ENCODE measurements at places on chromosomes 3 and 15.
A peak's percentile ranks its signal among the peaks of the same experiment; 100 is the strongest.

GRCh38 chr3:125367403-125368230 lies 7.5 kb downstream of the ZNF148 start:
- DNase-seq: no peak

GRCh38 chr3:14224895-14225294 lies 46.3 kb downstream of the LSM3 start:
- DNase-seq: no peak

GRCh38 chr3:190516416-190516815 lies 2.5 kb downstream of the IL1RAP start:
- DNase-seq: no peak

GRCh38 chr15:100688549-100689120 lies 86.2 kb downstream of the ASB7 start:
- DNase-seq: no peak

DNA sequence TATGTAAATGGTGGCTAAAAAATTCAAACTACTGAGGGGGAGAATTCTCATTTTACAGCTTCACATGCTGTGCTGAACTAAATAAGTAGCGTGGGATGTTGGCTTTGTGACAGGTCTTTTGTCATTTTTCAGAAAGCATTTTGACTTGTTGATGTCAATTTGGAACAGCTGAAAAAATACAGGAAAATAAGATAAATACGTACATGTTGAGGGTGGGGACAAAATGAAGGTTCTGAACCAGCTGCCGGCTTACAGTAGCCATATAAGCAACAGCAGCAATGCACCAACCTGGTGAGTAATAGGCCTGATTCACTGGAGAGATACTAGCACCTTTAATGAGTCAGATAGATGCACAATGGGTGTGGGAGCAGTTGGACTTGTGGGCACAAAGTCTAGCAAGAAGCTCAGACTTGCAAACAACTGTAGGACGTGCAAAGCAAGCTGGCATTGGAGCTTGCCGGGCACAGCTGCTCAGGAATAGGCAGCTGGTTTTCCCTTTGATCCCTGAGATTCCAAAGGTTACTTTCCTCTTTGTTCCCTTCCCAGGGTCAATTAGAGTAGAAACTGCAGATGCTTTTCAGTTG lies 12.9 kb downstream of the B3GNT5 start:
- DNase-seq: no peak

DNA sequence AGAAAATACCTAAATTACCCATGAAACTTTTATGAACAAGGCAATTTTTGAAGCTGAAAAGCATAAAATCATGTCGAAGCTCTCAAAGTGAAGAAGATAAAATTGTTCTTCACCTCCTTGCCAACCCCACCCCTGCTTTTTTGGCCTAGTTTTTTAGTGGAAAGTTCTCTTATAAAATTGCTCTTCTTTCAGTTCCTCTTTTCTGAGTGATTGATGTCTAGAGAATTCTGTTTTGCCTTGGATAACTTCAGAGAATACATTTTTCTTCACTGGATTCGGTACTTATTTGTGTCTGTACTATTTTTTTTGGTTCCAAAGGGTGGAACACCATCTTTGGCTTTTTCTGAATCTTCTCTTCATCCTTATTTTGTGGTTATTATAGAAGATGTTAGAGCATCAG lies 25.0 kb upstream of the PYDC2 start:
- DNase-seq: no peak

DNA sequence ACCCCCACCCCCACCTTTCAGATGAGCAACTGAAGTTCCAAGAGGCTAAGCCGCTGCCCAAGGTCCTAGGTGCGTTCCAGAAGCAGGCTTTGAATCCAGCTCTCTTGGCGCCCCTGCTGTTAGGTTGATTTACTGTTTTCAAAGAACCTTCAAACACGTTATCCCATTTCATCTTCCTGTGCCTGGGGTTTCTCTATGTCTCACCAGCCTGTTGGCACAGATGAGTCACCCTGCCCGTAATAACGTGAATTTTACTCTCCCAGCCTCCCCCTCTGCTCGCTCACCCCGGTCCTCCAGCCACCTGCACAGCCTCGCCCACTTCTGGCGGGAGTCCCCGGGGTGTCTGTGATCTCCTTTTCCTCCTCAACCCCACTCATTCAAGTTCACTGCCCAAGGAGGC lies 13.0 kb upstream of the TSEN2 start:
- no peak for DNase-seq

- DNase-seq: no peak
Observed at GRCh38 chr3:31955581-31955980, 25.5 kb downstream of the OSBPL10 start.

- DNase-seq: no peak
Observed at GRCh38 chr15:67736810-67737209, 88.5 kb upstream of the SKOR1 start.

DNA sequence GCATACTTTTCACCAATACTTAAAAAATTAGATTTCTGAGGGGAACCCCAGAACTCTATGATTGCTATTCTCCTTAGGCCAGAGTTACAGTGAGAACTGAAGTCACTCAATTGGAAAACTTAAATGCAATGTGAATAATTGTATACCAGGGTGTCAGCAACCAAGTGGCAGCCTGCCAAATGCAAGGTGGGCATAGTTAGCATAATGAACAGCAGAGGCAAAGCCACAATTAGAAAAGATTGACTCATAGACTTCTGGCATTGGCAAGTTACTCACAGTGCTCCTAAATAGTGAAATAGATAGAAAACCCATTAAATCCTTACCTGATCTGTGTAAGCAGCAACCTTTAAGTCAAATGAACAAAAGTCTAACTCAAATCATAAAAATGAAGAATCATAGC lies 94.9 kb downstream of the BCHE start:
- DNase-seq: no peak

DNA sequence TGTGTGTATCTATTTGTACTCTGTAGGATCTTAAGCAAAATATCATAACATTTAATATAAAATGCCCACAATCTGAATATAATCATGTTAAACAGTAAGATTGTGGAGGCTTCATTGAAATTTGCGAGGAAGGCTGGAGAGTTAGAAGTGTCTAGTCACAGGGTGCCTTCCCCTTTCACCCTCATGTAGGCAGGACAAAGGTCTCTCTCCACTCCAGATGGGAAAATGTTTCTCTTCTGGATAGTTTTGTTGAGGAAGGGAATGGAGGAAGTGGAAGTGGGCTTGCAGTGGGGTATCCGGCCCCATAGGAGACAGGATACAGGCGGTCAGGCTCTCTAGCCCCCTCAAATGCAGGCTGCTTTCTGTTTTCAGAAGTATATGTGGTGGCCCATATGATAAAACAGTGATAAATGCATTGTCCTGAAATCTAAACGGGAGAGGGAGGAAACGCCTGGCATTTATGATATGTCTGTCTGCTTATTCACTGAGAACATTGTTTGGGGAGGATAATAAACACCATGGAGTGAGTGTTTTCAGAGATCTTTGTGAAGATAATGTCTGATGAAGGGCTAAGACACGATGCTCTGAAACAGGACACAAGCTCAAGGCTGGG lies 13.3 kb upstream of the MYZAP start:
- DNase-seq: no peak

DNA sequence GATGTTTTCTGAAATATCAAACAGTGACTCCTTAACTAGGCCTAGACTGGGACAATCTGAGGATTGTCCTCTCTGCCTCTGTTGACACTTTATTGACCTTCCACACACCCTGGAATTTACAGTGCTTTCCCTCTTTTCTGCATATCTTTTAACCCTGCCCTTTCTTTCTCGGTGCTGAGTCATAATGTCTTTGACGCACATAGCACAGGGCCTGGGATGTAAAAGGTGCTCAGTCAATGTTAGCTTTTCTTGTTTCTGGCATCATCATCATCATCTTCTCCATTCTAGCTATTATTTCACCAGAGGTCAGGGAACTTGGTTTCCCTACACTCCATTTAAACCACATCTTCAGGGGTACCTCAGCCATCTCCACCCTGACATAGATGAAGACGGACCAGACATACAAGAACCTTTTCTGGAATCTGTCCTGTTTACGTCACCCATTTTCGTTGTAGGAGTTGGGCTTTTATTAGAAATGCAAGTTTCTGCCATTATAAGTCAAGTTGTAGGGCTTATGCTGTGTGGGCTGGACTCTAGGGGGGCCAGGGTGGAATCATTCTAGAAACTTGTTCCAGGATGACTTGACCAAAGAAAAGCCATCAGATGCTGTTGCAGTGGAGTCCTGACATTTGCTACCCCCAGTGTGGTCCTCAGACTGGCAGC lies 46.6 kb downstream of the ZBTB38 start:
- no peak for DNase-seq

- no peak for DNase-seq
Observed at GRCh38 chr3:17355591-17355990, 386.8 kb downstream of the TBC1D5 start.

DNA sequence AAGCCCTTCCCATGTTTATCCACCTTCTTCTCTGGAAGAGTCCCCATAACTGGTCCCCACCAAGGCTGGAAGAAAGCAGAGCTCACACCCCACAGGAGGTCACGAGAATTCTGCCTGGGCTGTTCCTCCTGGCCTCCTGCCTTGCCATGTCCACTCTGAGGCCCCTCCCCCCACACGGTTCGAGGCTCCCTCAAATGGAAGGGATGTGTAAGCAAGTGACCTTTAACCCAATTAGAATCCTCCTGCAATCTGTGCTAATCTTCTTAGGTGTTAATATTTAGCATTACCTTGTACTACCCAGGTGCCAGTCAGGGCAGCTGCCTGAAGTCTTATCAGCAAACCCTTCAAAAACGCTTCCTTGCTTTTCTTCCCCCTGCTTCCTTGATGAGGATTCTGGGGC lies 32.4 kb upstream of the DYNC1LI1 start:
- no peak for DNase-seq

GRCh38 chr3:50478671-50479260 lies 24.7 kb downstream of the CACNA2D2 start:
- DNase-seq: no peak

DNA sequence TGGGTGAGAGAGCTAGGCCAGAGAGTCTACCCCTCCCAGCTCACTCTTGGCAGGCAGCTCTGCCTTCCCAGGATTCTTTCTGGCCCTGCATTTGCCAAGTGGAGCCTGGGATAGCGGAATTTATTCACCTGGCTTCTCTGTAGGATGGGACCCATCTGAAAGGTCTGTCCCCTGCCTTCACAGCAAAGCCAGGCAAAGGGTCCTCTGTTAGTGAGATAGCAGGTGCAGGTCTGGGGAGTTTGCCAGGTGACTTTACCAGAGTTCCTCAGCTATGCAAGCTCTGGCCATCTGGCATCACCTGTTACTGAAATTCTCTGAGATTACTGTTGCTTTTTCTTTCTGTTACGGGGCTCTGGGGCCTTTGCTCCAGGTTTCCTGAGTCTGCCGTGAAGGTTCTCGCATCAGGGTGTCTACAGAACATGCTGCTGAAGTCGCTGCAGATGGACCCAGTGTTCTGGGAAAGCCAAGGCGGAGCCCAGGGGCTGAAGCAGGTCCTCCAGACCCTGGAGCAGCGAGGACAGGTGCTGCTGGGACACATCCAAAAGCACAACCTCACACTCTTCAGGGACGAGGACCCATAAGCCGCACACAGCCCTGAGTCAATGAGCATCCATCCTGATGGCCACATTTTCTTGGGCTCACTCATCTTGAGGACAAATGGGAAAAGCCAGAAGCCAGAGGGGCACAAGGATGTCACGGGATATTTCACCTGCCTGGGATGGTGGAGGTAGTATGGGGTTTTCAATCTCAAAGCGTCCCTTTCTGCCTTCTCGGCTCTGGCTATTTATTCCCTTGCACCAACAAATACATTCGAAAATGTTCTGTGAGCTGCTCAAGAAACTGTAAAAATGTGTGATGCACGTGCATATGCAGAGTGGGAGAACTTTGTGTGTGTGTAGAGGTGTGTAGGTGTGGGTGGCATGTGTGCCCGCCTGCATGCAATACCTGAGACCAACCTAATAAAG lies 49.8 kb downstream of the POMGNT2 start:
- no peak for DNase-seq

GRCh38 chr15:100393008-100393407 lies 51.2 kb upstream of the ADAMTS17 start:
- DNase-seq: no peak

- DNase-seq: no peak
Observed at GRCh38 chr3:64908251-64908685, 220.5 kb upstream of the ADAMTS9 start.

DNA sequence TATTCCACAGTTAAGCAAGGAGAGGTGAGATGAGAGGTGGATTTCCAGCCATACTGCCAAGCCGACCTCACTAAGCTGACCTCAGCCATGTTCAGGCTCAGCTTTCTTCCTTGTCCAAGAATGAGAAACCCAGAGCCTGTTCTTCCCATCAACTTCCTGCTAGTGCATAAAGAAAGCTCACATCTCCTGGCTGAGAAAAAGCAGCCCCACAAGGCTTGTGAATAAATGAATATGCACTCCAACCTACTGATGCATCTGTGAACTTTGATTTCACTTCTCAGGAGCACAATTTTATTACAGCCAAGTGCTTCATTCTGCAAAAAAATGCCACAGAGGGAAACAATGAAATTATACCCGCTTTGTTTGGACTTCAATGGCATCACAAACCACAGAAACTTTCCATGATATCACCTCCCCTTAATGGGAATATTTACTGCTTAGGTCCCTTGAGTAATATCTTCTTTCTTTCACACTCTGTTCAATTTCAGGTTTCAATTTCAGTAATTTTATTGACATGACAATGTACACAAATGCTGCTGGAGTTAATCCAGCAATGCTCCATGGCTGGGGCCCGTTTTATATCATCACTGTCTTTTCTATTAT lies 437.0 kb upstream of the PPP2R3A start:
- DNase-seq: peak; percentile 75

- DNase-seq: peak; percentile 62
Observed at GRCh38 chr3:174125267-174125824, 727.8 kb downstream of the NLGN1 start.

DNA sequence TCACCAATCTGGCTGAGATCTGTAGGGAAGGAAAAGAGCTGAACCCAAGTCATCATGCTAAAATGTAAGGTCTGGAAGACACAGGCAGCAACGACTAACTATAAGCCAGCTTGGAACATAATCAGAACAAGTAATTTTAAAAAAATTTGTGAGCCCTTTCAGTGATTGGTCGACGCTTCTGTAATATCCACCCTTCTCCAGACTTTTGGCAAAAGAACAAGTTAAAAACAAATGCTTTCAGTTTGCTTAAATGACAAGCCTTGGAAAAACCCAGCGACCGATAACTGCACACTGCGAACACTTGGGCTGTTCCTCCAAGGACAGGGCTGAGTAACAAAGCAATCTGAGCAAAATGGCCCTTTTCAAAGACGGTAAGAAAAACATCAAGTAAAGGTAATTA lies 49.6 kb downstream of the PCSK6 start:
- DNase-seq: no peak

GRCh38 chr3:125006291-125006731 lies 49.5 kb downstream of the HEG1 start:
- no peak for DNase-seq

- no peak for DNase-seq
Observed at GRCh38 chr15:46938169-46938568, 779.1 kb upstream of the SEMA6D start.

DNA sequence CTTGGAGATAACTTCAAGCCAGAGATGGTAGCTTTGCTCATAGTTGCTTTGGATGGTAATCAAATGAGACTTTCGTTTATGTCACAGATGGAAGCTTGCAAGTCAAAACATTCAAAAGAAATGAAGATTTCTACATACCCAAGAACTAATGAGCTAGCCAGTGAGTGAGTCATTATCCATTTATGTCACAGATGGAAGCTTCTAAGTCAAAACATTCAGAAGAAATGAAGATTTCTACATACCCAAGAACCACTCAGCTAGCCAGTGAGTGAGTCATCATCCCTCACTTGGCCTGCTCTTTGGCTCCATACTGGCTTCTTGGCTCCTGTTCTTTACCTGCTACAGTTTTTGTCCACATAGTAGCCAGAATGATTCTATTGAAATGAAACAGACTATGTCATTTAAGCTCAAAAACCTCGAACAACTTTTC lies 559.8 kb upstream of the CBLB start:
- no peak for DNase-seq
